ENCODE measurements at places on chromosomes 3 and 15. TPM values are rescaled to one million over a fixed set of nuclear protein-coding genes. Genes with fewer than 3 reads are reported as not detected.

Gene FRMD5
- 12.2 TPM for total RNA-seq

Gene GHSR
- not detected for total RNA-seq

DNA sequence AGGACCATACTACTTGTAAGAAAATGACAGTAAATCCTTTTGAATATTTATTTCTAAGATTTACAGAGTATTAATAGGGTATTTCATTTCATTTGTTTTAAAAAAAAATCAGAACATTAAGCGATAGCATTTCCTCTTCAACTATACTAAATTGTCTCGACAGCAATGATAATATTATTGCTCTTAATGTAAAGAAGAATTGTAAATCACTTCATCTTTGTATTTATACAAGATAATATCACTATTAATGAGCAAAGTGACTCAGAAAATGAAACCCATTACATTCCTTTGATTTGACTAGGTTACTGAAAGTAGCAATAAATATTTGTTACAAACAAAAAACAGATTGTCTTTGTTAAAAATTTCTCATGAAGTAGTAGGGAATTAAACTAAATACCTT lies 131.1 kb upstream of the CNTN4 start:
- no peaks in the 10 kb centered on the region for H3K27me3 ChIP-seq
- no peak for DNase-seq
- H3K4me1 ChIP-seq: no peaks in the 10 kb centered on the region
- H3K4me3 ChIP-seq: no peak overlapping the region
- no peak overlapping the region for H3K27ac ChIP-seq

- no peaks in the 10 kb centered on the region for H3K27me3 ChIP-seq
- no peak overlapping the region for H3K27ac ChIP-seq
- H3K4me1 ChIP-seq: peaks cover 12% of the 10 kb centered on the region
- H3K36me3 ChIP-seq: no peaks in the 10 kb centered on the region
Observed at GRCh38 chr3:132556508-132557159, 40.4 kb upstream of the ACKR4 start.

Gene TMEM41A
- total RNA-seq: 28.5 TPM

- no peaks in the 10 kb centered on the region for H3K27me3 ChIP-seq
- peaks cover 31% of the 10 kb centered on the region for H3K4me1 ChIP-seq
- H3K27ac ChIP-seq: peak overlapping the region; percentile 97
- no peaks in the 10 kb centered on the region for H3K36me3 ChIP-seq
- H3K4me3 ChIP-seq: no peak overlapping the region
Observed at GRCh38 chr15:71078506-71079207, 36.6 kb upstream of the THSD4 start.

DNA sequence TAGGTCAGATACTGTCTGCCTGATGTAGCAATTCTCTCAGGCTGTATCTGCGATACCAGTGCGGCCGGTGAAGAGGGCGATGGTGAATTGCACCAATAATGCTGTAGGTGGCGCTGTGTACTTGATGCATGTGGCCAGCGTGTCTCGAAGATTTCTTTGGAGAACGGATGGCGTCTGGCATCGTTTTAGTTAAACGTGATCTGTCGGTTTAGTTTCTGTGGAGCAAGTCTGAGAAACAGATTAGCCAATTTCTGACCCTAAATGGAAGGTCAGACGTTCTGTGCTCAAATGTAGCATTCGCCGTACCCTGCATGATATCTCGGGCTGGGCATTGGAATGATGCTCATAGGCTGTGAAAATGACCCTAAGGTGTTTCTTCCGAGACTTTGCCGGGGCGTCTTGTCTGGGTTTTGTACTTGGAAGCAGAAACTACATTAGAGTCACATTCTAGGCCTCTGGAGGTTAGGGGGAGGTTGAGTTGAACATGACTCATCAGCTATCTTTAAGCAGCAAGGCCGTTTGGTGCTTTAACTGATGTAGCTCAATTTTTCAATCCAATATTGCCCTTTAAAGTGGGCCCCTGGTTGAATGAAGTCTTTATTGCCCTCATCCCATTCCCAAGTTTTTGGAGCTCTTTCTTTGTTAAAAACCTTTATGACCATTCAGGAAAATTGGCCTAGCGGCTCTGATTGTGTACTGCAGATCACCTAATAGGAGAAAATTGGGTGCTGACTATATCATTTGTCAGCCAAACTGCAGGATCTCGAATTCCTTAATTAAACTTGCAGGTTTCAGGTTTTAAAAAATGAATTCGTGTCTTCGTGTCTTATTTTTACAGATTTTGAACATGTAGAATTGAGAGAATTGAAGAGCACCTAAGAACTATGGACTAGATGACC lies 80.0 kb downstream of the SQOR start:
- H3K27ac ChIP-seq: no peak overlapping the region
- peaks cover 7% of the 10 kb centered on the region for H3K4me1 ChIP-seq
- no peaks in the 10 kb centered on the region for H3K36me3 ChIP-seq
- H3K4me3 ChIP-seq: 0 out of 2 replicates have a peak overlapping the region, but pooled peaks have one; percentile 7
- H3K27me3 ChIP-seq: no peaks in the 10 kb centered on the region

Gene ZNF662
- total RNA-seq: 0.04 TPM

DNA sequence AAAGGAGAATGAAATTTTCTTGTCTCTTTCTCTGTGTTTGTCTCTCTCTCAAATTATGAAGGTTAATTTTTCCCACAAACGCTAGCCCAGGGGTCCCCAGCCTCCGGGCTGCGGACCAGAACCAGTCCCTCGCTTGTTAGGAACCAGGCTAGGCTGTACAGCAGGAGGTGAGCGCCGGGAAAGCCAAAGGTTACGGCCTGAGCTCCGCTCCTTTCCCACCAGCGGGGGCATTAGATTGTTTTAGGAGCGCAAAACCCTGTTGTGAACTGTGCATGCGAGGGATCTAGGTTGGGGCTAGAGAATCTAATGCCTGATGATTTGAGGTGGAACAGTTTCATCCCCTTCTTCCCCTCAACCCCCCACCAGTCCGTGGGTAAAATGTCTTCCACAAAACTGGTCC lies 74.7 kb upstream of the ZNF385D start:
- H3K36me3 ChIP-seq: no peaks in the 10 kb centered on the region
- H3K27me3 ChIP-seq: no peaks in the 10 kb centered on the region
- 0 out of 2 replicates have a peak, but pooled peaks cover 3% of the 10 kb centered on the region for H3K4me1 ChIP-seq
- DNase-seq: no peak
- no peak overlapping the region for H3K4me3 ChIP-seq
- H3K27ac ChIP-seq: no peak overlapping the region
